ENCODE measurements at places on chromosomes 4 and X. TPM values are rescaled to one million over a fixed set of nuclear protein-coding genes. Genes with fewer than 3 reads are reported as not detected.

- no peak for DNase-seq
- H3K4me1 ChIP-seq = no peaks in the 10 kb centered on the region
- no peaks in the 10 kb centered on the region for H3K36me3 ChIP-seq
- no peak overlapping the region for H3K4me3 ChIP-seq
These were observed 82.5 kb downstream of the PJA1 start for GRCh38 chrX:69082753-69083150.

- no peaks in the 10 kb centered on the region for H3K27me3 ChIP-seq
- no peak for DNase-seq
- H3K4me3 ChIP-seq = no peak overlapping the region
- no peaks in the 10 kb centered on the region for H3K36me3 ChIP-seq
- no peaks in the 10 kb centered on the region for H3K4me1 ChIP-seq
These were observed 1131.6 kb upstream of the PCDH7 start for GRCh38 chr4:29588617-29589016.

DNA sequence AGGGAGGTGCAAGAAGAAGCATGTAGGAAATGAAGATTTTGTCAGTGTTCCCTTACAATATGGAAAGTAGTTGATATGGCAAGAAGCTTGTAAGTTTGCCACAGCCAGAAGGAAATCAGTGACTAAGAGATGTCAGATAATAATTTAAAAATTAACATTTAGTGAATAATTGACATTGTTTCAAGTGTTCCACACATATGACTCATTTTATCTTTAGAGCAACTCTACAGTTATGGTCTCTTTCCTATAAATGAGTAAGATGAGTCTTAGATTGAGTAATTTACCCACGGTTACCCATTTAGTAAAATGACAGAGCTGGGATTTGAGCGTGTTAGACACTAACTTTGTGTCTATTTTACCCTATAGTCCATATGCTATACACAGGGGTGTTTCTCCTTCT lies 300.3 kb upstream of the IRS4 start:
- H3K27ac ChIP-seq = no peak overlapping the region
- no peak overlapping the region for H3K4me3 ChIP-seq
- H3K36me3 ChIP-seq = no peaks in the 10 kb centered on the region
- peaks cover 48% of the 10 kb centered on the region for H3K27me3 ChIP-seq

DNA sequence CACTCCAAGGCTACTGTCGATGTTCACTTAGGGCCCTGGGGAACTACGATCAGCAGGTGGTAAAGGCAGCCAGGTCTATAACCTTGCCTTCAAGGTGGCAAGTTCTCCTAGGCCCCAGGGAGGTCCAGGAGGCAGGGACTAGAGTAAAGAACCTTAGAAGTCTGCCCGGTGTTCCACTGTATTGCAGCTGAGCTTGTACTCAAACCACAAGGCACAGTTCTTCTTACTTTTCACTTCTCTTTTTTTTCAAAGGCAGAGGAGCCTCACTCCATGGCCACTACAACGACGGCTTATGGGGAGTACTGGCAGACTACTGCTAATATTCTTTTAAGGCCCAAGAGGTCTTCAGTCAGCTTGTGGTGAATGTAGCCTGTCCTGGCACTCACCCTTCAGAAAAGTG lies 78.8 kb upstream of the GPR174 start:
- H3K27me3 ChIP-seq = no peaks in the 10 kb centered on the region
- H3K4me1 ChIP-seq = no peaks in the 10 kb centered on the region
- no peak overlapping the region for H3K4me3 ChIP-seq
- H3K36me3 ChIP-seq = no peaks in the 10 kb centered on the region

- H3K4me1 ChIP-seq = peaks cover 7% of the 10 kb centered on the region
- H3K27ac ChIP-seq = no peak overlapping the region
- no peak overlapping the region for H3K4me3 ChIP-seq
- DNase-seq = peak; percentile 90
These were observed 54.7 kb downstream of the CNGA2 start for GRCh38 chrX:151789179-151789800.

GRCh38 chrX:132173647-132174046 lies 45.6 kb downstream of the RAP2C start:
- no peaks in the 10 kb centered on the region for H3K4me1 ChIP-seq
- no peaks in the 10 kb centered on the region for H3K27me3 ChIP-seq
- no peak overlapping the region for H3K27ac ChIP-seq
- no peak for DNase-seq

DNA sequence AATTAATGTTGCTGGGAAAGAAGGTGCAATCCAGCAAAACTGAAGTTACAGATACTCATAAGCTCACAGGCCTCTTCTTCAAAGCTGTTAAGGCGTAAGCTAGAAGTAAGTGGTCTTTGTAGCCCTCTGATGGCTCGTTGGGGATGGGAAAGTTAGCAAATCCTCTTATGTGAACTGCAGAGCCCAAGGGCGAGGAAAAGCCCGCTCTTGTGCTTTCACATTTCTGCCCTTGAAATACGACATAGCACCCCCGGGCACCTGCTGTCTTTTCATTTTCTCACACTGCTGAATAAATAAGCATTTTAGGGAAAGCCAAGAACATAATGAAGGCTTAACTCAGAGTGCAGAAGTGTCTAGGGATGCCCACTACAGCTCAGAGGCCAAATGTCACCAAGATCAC lies 73.1 kb upstream of the SORBS2 start:
- DNase-seq = no peak
- no peak overlapping the region for H3K4me3 ChIP-seq
- H3K27me3 ChIP-seq = no peaks in the 10 kb centered on the region
- H3K27ac ChIP-seq = no peak overlapping the region
- H3K4me1 ChIP-seq = peaks cover 13% of the 10 kb centered on the region
- H3K36me3 ChIP-seq = no peaks in the 10 kb centered on the region

GRCh38 chrX:84712621-84713020 lies 210.4 kb upstream of the HDX start:
- no peaks in the 10 kb centered on the region for H3K4me1 ChIP-seq
- no peaks in the 10 kb centered on the region for H3K36me3 ChIP-seq
- no peak overlapping the region for H3K27ac ChIP-seq
- no peak for DNase-seq
- H3K4me3 ChIP-seq = no peak overlapping the region

DNA sequence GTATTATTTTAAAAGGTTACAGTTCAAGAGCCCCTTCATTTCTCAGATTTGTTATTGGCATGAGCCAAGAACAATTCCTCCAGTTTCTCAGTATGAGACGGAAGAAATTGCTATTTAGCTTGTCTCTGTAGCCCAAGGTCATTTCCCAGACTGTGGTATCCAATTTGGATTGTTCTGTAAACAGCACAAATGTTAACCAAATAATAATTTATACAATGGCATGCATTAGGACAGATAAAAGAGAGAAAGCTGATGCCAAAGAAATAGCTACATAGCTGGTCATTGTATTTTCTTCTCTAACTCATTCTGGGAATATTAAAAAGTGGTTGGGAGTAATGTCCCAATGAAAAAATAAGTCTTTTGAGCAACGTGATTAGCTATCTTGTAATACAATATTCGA lies 134.6 kb upstream of the NPY2R start:
- H3K27me3 ChIP-seq = no peaks in the 10 kb centered on the region
- no peak overlapping the region for H3K4me3 ChIP-seq
- H3K4me1 ChIP-seq = no peaks in the 10 kb centered on the region
- DNase-seq = no peak
- H3K27ac ChIP-seq = no peak overlapping the region

DNA sequence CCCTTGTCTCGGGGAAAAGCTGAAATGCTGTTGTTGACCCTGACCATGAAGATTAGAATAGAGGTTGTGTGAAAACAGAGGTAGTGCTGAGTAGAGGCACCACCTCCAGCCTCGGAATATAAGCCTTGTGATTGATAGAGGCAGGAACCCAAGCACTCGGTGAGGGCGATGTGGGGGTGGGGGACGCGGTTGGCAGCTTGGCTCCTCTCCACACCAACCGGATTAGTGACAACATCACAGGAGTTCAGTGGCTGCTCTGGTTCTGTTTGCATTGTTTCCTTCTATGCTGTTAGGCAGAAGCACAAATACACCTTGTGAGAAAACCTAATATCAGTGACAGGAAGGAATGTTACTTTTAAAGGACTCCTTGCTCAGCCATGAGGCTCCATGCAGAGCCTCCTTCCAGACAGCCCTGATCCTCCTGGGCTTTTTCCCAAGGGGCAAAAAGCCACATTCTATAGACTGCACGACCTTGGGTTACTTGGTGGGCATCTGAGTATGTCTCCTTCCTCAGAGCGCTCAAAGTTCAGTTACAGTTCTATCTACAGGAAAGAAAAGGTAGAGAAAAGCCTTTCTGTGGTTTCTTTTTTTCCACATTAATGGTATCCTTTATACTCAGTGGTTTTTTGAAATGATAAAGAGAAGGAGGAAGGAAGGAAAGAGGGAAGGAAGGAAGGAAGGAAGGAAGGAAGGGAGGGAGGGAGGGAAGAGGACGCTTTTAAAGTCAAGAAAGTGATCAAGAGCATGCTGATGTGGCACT lies 150.4 kb upstream of the NOCT start:
- H3K36me3 ChIP-seq = no peaks in the 10 kb centered on the region
- no peaks in the 10 kb centered on the region for H3K27me3 ChIP-seq
- H3K4me3 ChIP-seq = no peak overlapping the region
- no peak overlapping the region for H3K27ac ChIP-seq

The NAP1L3 gene
- total RNA-seq = 0.15 TPM

The TMEM47 gene
- total RNA-seq = 1.6 TPM

The GPR34 gene
- total RNA-seq = not detected

The GPC3 gene
- total RNA-seq = 0.37 TPM
